GM12864 (cell line): ENCODE measurements at places on chromosomes 11 and 22.

- no peak for DNase-seq
Measured at GRCh38 chr22:35134637-35135036, 68.7 kb downstream of the ISX start.

- no peak for DNase-seq
Measured at GRCh38 chr11:13262096-13262495, 15.5 kb upstream of the BMAL1 start.

DNA sequence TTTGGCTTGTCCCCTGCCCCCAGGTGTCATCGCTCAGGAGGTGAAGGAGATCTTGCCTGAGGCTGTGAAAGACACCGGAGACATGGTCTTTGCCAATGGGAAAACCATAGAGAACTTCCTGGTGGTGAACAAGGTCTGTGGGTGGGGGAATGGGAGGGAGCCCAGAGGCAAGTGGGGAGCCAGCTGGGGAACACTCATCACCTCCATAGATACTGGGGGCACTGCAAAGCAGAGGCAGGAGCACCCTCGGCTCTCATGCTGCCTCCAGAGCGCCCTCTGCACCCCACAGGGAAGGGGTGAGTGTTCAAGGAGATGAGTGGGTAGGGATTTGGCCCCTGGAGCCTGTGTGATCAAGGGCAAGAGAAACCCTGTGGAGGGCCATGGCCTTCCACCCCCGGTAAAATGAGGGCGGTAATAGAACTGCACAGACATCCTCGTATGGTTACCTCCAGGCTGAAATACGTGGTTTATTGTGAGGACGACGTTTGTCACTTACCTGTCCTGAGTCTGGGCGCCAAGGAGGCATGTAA lies 14.0 kb downstream of the TMEM258 start:
- DNase-seq: no peak

DNA sequence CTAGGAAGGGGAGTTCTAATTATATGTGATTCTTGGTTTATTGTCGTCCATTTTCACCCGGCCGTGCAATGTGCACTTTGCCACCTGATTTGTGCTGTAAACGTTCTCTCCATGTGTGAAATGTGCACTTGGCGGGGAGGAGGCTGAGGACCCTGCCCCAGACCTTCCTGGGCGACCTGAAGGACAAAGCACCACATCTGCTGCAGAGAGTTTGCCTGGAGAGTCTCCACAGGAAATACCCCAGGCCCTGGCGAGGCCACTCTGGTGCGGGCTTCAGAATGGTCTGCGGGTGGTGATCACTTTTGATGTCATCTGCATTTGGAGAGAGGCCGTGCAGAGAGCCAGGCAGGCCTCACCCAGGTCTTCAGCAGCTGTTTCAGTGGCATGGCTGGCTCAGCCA lies 224.7 kb downstream of the BRD1 start:
- no peak for DNase-seq

DNA sequence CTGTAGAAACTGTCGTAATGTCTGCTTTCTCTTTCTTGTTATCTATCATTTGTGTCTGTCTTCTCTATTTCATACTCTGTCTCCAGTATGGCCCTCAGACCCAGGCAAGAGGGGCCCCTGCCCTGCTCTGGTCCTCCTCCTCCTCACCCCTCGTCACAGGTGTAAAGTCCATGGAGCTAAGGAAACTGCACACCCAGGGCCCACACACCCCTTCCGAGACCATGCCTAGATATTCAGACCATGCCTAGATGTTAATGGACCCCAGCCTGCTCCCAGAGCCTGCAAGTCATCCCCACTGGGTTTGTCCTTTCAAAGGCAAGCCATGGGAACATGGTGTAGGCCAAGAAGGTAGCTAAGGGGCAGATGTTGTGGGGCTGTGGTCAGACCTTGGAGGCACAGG lies 24.1 kb upstream of the ANO1 start:
- DNase-seq: no peak

GRCh38 chr11:134471716-134472455 lies 59.8 kb upstream of the B3GAT1 start:
- DNase-seq: no peak

DNA sequence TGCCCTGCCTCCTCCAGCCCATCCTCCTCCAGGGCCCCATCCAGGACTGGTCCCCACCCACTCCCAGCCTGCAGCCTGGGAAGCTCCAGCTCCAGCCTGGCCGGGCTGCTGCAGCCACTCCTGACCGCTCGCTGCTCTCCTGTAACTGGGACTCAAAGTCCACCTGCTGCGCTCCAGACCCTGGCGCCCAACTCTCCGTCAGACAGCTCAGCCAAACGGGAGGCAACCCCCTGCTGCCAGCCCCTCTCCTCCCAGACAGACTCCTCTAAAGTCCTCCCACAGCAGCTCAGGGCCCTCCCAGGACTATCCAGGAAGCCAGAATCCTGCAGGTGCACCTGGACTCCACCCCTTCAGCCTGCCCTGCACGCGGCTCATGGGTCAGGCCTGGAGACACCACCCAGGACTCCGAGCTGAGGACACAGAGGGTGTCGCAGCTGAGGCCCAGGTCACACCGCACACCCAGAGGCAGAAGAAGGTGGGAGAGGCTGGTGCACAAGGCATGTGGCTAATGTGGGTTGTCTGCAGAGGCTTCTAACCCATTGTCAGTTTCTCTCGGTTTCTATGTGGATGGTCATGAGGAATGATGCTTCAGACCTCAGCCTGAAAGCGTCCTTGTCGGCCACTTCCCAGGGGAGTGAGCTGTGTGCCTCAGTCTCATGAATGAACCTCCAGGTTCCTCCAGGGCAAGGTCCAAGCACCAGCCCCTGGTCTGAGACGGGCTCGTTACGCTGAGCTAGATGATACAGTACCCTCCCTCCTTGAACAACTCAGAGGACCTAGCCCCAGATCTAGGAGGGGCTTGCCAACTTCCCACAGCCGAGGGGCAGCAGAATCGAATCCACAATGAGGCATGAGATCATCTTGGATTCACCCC lies 1514.8 kb downstream of the TBC1D22A start:
- DNase-seq: no peak

DNA sequence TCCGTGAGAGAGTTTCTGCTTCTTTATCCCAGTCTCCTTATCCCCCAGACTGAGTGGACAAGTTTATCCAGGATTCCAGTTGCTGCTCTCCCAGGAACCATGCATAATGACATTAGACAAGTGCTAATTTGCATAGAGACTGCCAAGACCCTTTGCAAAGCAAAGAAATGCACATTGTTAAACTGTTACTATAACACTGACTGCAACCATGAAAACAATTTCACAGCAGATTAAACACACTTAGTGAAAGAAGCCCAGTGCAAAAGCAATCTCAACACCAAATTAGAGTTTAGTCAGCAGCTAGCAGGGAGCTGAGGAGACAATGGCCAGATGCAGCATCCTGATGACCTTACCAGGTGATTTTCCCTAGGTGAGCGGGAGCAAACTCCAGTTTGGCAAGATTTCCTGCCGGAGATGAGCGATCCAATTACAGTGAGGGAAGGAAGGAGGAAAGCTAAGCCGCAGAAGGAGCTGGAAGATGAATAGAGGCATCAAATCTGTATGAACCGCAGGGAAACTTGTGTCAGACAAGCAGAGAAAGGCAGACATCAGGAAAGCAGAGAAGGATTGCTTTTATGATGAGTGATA lies 273.8 kb upstream of the B3GAT1 start:
- no peak for DNase-seq

DNA sequence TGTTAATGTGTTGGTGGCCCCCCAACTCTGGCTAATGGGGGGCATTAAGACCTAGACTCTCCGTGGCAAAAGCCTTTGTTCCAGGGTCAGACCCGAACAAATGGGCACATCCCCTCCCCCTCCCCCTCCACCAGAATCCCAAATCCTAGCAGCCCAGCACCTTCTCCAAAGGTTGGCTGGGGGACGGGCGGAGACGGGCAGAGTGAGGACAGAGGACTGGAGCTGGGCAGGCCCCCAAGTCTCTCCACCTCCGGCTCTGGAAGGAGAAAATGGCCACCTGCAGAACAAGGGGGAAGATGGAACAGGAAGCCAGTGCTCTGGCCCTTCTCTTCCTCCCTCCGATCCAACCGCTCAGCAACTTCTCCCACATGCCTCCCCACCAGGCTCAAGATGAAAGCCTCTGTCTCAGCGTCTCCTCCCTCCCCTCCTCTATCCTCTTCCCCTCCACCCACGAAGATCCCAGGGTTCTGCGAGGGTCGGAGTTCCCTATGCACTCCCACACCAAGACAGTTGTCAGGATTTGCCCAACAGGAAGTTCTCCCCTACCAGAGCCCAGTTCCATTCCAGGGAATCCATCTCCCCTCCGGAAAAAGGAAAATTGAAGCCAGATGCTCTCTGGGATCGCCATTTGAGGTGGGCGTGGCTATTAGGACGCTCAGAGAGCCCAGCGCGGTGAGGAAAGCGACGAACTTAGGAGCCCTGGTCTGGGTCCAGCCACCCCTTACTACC lies 20.1 kb downstream of the ADA2 start:
- DNase-seq: no peak

DNA sequence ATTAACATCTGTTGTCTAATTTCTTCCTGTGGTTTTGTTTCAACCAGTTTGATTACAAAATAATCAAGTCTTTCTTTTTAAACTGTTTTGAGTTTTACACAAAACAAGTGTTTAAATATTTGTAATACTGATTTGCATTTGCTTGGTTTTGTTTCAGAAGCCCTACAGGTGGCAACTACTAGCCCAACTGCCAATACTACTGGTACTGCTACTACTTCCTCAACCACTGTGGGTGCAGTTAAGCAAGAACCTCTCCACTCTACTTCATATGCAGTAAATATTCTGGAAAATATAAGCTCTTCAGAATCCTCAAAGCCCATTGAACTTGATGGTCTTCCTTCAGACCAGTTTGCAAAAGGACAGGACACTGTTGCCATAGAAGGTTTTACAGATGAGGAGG lies 61.1 kb downstream of the QSER1 start:
- no peak for DNase-seq

DNA sequence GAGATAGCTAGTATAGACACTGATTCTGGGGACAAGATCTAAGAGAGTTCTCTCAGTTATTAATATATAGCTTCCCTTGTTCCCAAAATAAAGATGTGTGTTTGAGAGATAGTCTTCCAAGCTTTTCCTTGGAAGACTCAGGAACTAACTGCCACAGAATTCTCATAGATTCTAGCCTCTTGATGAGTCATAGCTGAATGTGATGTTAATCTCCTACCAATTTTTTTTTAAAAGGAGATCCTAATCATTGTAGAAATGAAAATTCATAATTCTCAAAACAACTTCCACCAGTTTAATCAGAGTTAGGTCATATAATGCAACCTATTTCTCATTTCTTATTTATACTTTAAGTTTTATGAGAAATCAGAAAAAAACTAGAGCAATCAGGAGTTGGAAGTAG lies 148.8 kb downstream of the JRKL start:
- DNase-seq: no peak

- peak; percentile 5 for DNase-seq
Measured at GRCh38 chr11:93895106-93895862, 44.9 kb upstream of the VSTM5 start.

GRCh38 chr11:19891022-19891421 lies 178.4 kb downstream of the NAV2 start:
- DNase-seq: no peak

GRCh38 chr22:33842006-33842354 lies 78.3 kb downstream of the LARGE1 start:
- DNase-seq: peak; percentile 77

GRCh38 chr11:18321578-18321968 lies 367 bp downstream of the HPS5 start:
- no peak for DNase-seq

GRCh38 chr11:16148301-16148931 lies 207.9 kb downstream of the SOX6 start:
- no peak for DNase-seq

- no peak for DNase-seq
Measured at GRCh38 chr22:25112538-25113253, 87.0 kb upstream of the CRYBB3 start.

DNA sequence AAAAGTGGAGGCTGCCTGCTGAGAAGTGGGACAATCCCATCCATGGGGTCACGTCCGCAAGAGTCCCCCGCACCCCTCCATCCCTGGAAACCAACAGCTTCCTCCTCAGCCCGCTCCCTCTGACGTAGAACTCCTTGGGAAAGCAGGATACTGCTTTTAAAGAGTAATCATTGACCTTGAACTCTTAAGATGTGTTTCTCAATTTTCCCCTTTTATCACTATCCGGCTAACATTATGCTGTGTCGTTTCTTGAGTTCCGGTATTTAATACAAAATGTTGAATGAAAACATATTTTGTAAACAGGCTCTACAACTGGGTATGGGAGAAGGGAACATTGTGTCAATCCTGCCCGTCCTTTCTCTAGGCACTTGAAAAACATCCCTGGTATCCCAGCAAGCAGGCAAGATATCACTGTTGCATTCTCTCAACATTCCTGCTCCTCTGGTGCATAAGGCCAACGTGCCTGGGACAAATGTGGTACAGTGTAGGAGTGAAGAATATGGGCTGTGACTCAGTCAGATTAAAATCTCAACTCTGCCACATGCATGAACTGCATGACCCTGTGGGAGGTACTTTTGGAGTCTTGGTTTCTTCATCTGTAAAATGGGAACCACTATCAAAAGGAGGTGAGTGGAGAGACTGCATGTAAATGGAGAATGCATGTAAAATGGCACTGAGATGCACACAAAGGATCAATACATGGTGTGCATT lies 52.8 kb downstream of the WT1 start:
- no peak for DNase-seq

DNA sequence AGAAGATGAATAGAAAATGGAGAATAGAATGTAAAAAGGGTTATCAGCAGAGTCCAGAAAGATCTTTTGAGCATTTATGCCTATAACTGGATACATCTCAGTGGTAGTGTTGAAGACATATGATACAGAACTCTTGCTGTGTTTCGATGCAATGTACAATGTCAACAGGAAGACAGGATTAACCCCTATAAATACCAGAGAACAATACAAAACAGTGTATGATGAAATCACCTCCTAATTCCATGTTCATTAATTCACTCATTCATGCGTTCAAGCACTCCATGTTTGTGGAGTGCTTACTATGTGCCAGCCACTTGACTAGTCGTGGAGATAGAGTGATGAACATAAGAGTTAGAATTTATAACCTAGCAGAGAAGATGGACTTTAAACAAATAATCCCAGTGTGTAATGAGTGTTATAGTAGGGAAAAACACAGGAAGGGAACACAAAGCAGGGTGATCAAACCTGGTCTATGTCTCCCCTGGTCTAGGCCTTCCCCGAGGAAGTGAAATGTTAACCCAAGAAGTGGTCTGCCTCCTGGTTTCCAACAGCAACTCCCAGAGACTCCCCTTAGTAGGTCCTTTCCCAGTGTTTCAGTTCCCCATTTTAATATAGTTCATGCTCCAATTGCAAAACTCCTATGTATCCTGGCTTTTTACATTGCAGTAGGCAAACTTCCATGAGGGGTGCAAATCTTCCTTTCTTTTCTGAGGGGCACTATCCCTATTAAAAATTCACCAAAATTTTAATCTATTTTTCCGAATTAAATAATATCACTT lies 9.1 kb upstream of the SESN3 start:
- DNase-seq: no peak

GRCh38 chr11:1742869-1743584 lies 7.4 kb downstream of the IFITM10 start:
- no peak for DNase-seq
